Stimulated activated CD4-positive, alpha-beta T cell treated with anti-CD3 and anti-CD28 coated beads, Interleukin-1b, Interleukin-23, amount 100 ng/mL, for 1 hour (primary cell): ENCODE measurements at places on chromosomes 7 and 10.

- peak; percentile 30 for DNase-seq
Measured at GRCh38 chr10:89032141-89032891, 41.7 kb downstream of the FAS start.

DNA sequence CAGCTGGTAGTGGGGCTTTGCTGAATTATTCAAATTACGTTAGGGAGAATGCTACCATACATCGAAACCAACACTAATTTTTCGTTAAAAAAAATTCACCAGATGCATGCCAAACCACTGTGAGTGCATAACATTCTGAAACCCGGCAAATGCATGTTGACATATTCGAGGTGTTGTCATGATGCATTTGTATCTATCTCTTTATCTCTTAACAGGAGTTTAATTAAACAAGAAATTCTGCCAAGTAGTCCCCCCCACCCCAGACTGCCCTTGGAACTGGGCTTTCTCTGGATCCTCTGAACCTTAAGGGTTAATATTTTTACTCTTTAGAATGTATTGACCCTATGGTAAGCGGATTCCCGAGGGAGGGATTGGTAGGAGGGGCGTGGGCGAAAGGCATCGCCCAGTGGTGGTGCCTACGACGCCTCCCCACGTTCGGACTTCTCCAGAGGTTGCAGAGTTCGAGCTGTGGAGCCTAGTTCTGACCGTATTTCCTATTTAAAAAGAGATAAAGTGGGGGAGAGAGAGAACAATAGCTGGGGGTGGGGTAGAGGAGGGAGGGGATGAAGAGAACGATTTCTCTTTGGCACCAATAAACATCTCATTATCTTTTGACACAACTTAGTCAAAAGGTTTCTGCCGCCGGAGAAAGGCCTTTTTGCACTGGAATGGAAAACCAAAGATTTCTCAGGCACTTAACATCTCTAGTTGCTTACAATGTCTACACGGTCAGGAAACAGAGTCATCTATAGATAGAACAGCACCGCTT is 7.2 kb downstream of the DLX6 start:
- DNase-seq: no peak

GRCh38 chr10:99435986-99436638 is 5.7 kb upstream of the GOT1 start:
- no peak for DNase-seq

DNA sequence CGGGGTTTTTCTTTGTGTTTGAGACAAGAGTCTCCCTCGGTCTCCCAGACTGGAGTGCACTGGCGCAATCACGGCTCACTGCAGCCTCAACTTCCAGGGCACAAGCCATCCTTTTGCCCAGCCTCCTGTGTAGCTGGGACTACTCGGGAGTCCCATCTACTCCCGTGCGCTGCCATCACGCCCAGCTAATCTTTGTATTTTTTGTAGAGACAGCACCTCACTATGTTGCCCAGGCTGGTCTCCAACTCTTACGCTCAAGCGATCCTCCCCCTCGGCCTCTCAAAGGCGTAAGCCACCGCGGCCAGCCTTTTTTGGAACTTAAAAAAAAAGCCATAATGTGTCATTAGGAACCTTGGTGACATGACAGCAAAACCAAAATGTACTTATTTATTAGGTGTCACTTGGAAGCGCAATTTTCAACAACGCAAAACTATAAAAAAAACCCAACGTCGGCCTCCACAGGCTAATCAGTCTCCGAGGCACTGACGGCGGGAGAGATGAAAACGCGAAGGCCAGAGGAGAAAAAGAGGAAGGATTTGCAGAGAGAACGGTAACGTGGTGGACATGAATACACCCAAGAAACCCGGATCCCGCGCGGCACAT is 911 bp upstream of the HNRNPH3 start:
- no peak for DNase-seq

- no peak for DNase-seq
Measured at GRCh38 chr10:128016423-128017060, 109.6 kb downstream of the PTPRE start.

- DNase-seq: no peak
Measured at GRCh38 chr10:38038932-38039245, 28.4 kb downstream of the ZNF33A start.

GRCh38 chr7:37211097-37211880 is 237.4 kb downstream of the ELMO1 start:
- no peak for DNase-seq

- no peak for DNase-seq
Measured at GRCh38 chr10:44963772-44964633, 4.4 kb downstream of the RASSF4 start.

GRCh38 chr7:10239695-10240345 is 733.9 kb upstream of the PHF14 start:
- no peak for DNase-seq

DNA sequence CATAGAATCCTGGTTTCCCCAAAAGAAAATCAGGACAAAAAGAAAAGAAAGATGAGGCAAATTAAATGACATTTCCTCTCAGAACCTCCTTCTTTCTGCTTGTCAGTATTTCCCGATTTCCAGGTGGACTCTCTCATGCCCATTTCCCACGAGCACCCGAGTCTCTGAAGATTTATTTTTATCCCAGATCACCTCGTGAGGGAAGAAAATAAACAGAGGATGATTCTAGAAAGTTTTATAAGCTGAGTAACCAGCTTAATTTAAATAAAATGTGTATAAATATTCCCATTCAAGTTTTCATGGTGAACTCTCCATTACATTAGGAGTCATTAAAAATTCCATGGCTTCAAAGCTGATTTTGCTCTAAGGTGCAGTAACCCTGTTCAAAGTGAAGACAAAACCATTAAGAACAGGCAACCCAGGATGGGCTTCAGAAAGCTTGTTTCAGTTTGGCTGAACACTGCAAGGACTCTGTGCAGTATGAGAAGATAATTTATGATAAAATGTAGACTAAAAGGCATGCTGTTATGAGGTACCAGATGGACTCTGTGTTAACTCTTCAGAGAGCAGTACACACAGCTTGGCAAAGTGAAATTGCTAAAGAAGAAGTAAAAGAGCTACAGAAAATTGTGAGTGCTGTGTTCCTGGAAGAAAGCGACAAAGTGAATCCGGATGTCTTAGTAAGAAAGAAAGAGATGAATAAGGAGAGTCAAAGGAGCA is 521.3 kb upstream of the LRRN3 start:
- no peak for DNase-seq

DNA sequence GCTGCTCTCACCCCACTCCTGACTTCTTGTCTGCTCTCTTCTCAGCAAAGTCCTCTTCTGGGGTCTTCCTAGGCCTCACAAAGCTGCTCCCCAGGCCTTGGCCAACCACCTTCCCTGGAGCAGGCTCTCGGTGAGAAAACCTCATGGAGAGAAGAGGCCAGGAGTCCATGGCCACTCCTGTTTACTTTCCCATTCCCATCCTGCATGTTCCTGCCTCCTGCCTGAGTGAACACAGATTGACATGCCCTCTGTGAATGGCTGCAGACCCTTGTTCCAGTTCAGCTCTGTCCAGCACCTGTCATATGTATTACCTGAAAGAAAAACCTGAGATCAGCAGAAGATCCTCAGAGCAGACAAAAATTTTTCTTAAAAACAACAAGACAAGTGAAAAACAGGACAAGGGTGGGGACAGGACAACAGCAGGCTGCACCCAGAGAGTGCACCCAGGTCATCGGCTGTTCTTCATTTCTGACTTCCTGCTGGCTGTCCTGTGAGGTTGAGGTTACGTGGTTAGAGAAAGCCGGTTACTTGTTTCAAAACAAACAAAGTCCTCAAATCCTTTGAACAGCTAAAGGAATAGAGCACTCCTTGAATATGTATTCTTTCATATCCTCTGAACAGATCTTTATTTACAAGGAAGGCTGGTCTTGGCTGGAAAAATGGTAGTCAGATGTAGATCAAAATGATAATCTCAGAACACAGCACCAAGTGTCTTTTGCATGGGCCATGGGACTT is 34.0 kb upstream of the DLD start:
- DNase-seq: no peak

GRCh38 chr10:126108693-126109092 is 212.3 kb downstream of the FANK1 start:
- DNase-seq: no peak

GRCh38 chr7:150997817-150998216 is 7.0 kb downstream of the NOS3 start:
- no peak for DNase-seq

- DNase-seq: no peak
Measured at GRCh38 chr10:30185916-30186315, 126.5 kb upstream of the JCAD start.

DNA sequence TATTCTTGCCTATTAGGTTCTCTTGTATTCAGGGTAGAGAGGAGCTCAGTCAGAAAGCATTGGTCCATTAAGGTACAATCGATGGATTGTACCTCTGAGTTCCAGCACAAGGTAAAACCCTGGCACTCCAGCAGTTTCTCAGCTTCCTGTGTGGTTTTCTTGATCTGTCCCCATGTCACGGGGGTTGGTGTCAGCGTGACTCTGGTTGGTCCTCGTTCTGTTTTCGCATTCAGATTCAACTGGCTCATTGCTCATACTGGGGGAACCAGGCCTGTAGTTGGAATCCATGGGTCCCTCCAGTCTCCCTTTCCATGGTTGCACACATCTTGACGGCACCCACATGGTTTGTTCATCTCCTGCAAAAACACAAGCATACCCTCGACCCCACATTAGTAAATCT is 32.7 kb upstream of the RASGEF1A start:
- DNase-seq: no peak

DNA sequence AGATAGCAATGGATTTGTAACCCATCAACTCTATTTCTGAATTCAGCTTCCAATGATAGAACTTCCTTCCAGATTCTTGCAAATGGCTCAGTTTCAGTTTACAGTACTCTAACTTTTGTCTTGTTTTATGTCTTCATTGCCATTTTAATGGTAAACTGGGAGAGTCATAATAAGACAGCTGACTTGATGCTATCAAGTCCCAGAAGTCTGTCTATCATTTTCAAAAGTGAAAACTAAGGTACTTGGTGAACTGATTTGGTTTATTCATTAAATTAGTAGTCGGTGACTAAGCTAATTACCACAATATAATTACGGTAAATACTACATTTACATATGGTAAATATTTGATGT is 25.0 kb downstream of the RTKN2 start:
- DNase-seq: no peak
